ENCODE measurements at places on chromosomes 2 and 18. TPM values are rescaled to one million over a fixed set of nuclear protein-coding genes. Genes with fewer than 3 reads are reported as not detected.

DNA sequence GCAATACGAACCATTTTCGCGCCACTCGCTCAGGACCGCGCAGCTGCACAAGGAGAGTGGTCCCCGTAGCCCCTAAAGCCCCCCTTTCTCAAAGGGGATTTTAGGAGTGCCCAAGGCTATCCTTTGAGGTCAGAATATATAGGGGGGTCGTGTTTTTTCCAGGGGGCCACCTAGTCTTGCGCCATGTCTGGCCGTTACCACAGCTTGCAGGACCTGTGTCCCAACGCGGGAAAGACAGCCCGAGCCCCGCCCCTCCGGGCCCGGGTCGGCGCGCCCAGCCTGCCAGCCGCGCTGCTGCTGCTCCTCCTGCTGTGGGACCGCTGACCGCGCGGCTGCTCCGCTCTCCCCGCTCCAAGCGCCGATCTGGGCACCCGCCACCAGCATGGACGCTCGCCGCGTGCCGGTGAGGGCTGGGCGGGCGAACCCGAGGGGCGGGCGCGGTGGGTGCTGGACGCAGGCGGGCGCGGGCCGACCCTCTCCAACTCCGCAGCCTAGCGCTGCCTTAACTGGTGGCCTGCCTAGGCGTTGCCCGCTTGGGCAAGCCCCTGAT is at the start of gene CDCA7:
Gene CDCA7, plus strand, starts transcription at position 291 of the 550 bp plus-strand sequence. Its CDS starts 92 bp downstream, at position 383.
- H3K27me3 ChIP-seq: peaks cover 66% of the 10 kb centered on the region
- H3K4me1 ChIP-seq: peaks cover 16% of the 10 kb centered on the region
- H3K27ac ChIP-seq: peak within 1 kb of the TSS; percentile 56
- peak within 1 kb of the TSS; percentile 93 for H3K4me3 ChIP-seq
- peaks cover 3% of the 10 kb centered on the region for H3K36me3 ChIP-seq
- peak; percentile 50 for DNase-seq

EPB41L3 gene
- total RNA-seq: 1.9 TPM

DNA sequence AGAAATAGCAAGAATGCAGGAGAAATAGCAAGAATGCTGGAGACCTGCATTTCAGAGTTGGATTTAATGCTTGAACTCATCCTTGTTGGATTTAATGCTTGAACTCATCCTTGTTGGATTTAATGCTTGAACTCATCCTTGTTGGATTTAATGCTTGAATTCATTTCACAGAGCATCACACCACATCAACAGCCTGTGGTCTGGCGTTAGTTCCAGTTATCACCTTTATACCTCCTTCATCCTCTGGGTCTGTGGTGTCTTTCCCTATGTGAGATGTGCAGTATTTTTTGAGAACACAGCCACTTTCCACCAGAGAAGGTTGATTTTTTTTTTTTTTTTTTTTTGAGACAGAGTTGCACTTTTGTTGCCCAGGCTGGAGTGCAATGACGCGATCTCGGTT is 546.4 kb upstream of the SOX11 start:
- H3K27me3 ChIP-seq: no peaks in the 10 kb centered on the region
- H3K27ac ChIP-seq: no peak overlapping the region
- no peak overlapping the region for H3K4me3 ChIP-seq
- H3K4me1 ChIP-seq: no peaks in the 10 kb centered on the region
- no peaks in the 10 kb centered on the region for H3K36me3 ChIP-seq
- no peak for DNase-seq

FOXD4L1 gene
- total RNA-seq: not detected

- no peak for DNase-seq
- H3K4me1 ChIP-seq: no peaks in the 10 kb centered on the region
- no peaks in the 10 kb centered on the region for H3K36me3 ChIP-seq
- H3K27ac ChIP-seq: no peak overlapping the region
- H3K27me3 ChIP-seq: no peaks in the 10 kb centered on the region
- H3K4me3 ChIP-seq: no peak overlapping the region
Measured at GRCh38 chr2:14544247-14544646, 88.3 kb upstream of the LRATD1 start.

DNA sequence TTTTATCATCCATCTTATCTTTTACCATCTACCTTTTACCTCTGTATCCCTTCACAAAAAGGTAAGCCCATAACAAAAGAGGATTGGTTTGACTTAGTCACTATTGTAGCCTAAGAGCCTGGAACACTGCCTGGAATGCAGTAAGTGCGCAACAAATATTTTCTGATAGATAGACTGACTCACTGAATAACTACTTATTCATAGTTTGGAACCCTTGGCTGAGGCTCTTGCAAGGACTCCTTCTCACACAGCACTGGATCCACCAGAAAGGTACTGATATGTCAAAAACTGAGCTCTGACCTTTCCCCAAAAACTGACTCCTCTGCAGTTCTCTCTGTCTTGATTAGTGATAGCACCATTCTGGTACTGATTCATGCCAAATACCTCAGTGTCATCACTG is 426.7 kb downstream of the SETBP1 start:
- no peak overlapping the region for H3K4me3 ChIP-seq
- H3K36me3 ChIP-seq: no peaks in the 10 kb centered on the region
- peaks cover 24% of the 10 kb centered on the region for H3K27me3 ChIP-seq
- no peak for DNase-seq
- H3K27ac ChIP-seq: no peak overlapping the region

DNA sequence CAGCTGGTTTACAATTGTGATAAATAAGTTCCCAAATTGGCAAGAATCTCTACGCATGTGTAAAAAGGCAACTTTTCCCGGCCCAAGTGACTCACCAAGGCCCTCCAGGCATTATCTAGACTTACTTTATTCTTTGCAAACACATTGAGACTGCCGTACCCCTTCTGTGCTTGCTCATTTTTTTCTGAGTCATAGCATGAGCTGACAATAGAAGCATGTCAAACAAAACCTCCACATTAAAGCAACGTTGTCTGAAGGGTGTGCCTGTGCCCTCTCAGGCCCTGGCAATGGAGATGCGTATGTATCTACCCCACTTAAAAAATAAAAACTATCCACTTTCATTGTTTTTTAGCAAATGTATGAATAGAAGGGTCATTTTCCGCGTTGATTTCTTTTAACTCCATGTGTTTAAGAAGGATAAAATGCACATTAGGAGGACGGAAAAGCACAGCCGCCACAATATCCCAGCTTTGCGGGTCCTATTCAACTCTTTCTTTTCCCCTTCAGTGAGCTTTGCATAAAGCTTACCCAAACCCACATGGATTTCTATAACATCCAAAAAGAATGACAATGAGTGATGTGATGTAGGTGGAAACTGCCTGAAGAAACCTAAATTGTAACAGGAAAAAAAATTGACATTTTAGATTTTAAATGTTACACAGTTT is 298.2 kb downstream of the CDCA7 start:
- no peak overlapping the region for H3K4me3 ChIP-seq
- DNase-seq: no peak
- H3K27me3 ChIP-seq: peaks cover 33% of the 10 kb centered on the region
- H3K4me1 ChIP-seq: no peaks in the 10 kb centered on the region
- H3K36me3 ChIP-seq: no peaks in the 10 kb centered on the region

GCG gene
- not detected for total RNA-seq

- no peaks in the 10 kb centered on the region for H3K36me3 ChIP-seq
- H3K27ac ChIP-seq: no peak overlapping the region
- no peaks in the 10 kb centered on the region for H3K4me1 ChIP-seq
- no peak for DNase-seq
- no peak overlapping the region for H3K4me3 ChIP-seq
Measured at GRCh38 chr2:185215497-185215896, 523.1 kb upstream of the FSIP2 start.

- peak overlapping the region; percentile 76 for H3K4me3 ChIP-seq
- no peak for DNase-seq
- no peak overlapping the region for H3K27ac ChIP-seq
Measured at GRCh38 chr2:230874876-230875275, 10.1 kb downstream of the ITM2C start.

DNA sequence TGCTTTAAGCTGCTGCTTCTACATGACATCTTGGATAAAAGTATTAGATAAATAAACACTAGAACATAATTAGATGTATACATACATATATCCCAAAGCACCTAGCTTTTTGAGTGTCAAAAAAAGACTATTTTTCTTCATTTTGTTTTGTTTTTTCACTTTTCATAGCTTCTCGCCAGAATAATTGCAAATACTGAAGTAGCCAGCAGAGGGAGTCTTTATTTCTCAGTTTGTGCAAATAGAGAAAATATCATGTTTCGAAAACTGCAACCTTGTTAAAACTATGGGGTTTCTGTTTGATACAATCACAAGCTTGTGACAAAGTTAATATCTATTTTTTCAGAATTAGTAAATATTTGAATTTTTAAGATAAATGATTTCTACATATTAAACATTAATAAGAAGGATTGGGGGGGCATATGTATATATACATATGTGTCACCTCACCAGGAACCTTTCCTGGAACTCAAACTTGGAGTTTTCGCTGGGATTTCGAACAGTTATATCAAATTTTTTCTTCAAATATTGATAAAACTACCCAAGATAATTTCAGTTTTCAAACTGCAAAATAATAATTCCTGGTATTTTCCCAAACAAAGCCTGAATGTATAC is 61.0 kb downstream of the GRB14 start:
- H3K36me3 ChIP-seq: no peaks in the 10 kb centered on the region
- no peak overlapping the region for H3K27ac ChIP-seq
- no peaks in the 10 kb centered on the region for H3K27me3 ChIP-seq
- H3K4me3 ChIP-seq: no peak overlapping the region

FAM228B gene
- 10.7 TPM for total RNA-seq

DNA sequence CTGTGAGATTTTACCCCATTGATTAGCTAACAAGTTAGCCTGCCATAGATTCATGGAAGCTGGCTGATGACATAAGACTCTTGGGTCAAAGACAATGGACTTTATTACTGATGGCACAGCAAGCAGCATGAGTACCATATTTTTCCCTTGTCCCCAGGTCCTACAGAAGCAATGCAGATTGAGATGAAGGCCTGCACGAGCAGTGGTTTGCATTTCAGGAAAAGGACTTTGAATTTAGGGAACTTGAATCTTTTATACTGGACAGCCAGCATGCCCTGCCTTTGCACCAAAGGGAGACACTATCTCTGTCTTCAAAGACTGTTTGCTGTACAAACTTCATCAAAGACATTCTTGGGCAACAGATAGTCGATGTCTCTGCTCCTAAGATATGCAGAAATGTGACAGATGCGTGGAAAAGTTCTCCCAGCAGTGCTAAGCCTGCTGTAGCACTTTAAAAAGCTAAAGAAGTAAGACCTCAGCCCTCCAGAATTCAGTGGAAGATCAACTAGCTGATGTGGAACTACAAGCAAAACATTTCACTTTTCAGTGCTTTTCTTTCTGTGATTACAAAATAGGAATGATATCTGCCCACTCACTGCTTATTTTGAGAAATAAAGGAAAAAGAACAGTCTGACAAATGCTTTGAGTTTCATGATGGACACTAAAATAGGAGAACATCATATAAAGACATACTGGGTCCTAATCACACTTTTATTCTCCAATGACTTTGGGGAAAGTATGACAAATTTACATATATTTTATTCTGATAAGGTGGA is 44.4 kb upstream of the TANK start:
- H3K4me3 ChIP-seq: no peak overlapping the region
- H3K4me1 ChIP-seq: peaks cover 8% of the 10 kb centered on the region
- no peak overlapping the region for H3K27ac ChIP-seq
- peaks cover 7% of the 10 kb centered on the region for H3K27me3 ChIP-seq
- H3K36me3 ChIP-seq: peaks cover 3% of the 10 kb centered on the region

DNA sequence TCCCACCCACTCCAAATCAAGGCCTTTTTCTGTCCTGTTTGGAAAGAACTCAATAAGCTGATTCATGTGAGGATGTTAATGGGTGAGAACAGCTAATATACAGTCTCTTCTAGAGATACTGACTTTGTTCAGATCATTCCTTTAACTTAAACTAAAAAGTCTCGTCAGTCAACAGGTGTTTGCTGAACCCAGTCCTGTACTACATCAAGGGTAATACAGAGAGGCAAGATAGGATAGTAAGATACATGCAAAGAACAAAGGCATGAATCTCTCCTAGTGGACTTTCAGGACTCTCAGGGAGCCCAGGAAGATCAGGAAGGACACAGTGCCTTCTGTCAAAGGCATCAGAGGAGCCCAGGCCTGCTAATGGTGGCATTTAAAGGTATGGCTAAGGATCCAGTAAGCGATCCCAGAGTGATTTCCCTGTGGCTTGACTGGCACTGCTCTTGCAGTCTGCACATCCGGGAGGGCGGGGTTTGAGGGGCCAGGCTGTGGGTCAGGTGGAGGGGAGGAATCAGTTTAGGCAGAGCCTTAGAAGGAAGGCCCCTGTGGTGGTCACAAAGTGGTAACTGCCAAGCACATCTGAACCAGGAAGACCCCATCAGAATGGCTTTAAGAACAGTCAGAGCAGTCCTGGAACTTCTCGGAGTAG is 54.0 kb downstream of the EPAS1 start:
- peak overlapping the region; percentile 91 for H3K27ac ChIP-seq
- no peak for DNase-seq
- H3K36me3 ChIP-seq: no peaks in the 10 kb centered on the region
- peak overlapping the region; percentile 89 for H3K4me3 ChIP-seq
- peaks cover 40% of the 10 kb centered on the region for H3K4me1 ChIP-seq

GRCh38 chr2:241315879-241316631 is at the start of gene SEPTIN2:
Gene SEPTIN2 (plus strand): TSS chr2:241315925. CDS start chr2:241324233, 8,308 bp downstream.
- peak within 1 kb of the TSS; percentile 99 for H3K27ac ChIP-seq
- H3K27me3 ChIP-seq: no peaks in the 10 kb centered on the region
- peaks cover 6% of the 10 kb centered on the region for H3K36me3 ChIP-seq
- peak; percentile 70 for DNase-seq
- H3K4me3 ChIP-seq: peak within 1 kb of the TSS; percentile 98

- peak overlapping the region; percentile 9 for H3K27ac ChIP-seq
- H3K27me3 ChIP-seq: peaks cover 12% of the 10 kb centered on the region
- H3K36me3 ChIP-seq: peaks cover 3% of the 10 kb centered on the region
- DNase-seq: no peak
- H3K4me1 ChIP-seq: peaks cover 13% of the 10 kb centered on the region
Measured at GRCh38 chr2:144461308-144461766, 58.6 kb downstream of the ZEB2 start.

LRRC30 gene
- total RNA-seq: not detected

BARD1 gene
- 5.5 TPM for total RNA-seq

DNA sequence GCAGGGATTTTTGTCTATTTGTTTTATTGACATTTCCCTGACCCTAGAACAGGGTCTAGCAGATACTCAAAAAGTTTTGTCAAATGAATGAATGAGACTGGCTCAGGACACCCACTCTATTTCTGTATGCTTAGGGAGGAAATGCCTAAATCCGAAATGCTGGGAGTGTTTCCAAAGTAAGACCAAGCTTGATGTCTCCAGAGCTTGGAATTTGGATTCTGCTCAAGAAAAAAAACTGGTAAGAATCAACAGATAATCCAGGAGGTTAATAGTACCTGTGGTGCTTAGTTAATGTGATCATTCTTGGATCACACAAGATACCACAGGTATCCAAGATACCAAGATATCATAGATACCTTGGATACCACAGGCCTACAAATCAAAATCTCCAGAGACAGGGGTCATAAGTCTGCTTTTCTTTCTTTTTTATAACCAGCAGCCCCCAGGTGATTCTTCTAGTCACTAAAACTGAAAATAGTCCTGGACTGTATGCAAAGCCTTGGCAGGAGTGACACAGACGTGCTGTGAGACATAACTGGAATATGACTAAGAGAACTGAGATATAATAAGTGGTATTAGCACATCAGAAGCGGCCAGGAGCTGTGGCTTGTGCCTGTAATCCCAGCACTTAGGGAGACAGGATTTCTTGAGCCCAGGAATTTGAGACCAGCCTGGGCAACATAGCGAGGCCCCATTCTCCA is 39.9 kb upstream of the SP3 start:
- no peak for DNase-seq
- H3K4me3 ChIP-seq: no peak overlapping the region
- no peak overlapping the region for H3K27ac ChIP-seq
- H3K4me1 ChIP-seq: peaks cover 2% of the 10 kb centered on the region

GRCh38 chr18:63444580-63444979 is 22.3 kb upstream of the VPS4B start:
- no peak overlapping the region for H3K4me3 ChIP-seq
- peaks cover 16% of the 10 kb centered on the region for H3K27me3 ChIP-seq
- DNase-seq: no peak

GRCh38 chr2:38093527-38094165 is 17.7 kb upstream of the CYP1B1 start:
- peaks cover 78% of the 10 kb centered on the region for H3K27me3 ChIP-seq
- H3K4me3 ChIP-seq: no peak overlapping the region
- H3K27ac ChIP-seq: no peak overlapping the region
- no peak for DNase-seq
- peaks cover 11% of the 10 kb centered on the region for H3K36me3 ChIP-seq

Data from T-helper 17 cell (primary cell).